ENCODE measurements at places on chromosomes 1 and 21.

DNA sequence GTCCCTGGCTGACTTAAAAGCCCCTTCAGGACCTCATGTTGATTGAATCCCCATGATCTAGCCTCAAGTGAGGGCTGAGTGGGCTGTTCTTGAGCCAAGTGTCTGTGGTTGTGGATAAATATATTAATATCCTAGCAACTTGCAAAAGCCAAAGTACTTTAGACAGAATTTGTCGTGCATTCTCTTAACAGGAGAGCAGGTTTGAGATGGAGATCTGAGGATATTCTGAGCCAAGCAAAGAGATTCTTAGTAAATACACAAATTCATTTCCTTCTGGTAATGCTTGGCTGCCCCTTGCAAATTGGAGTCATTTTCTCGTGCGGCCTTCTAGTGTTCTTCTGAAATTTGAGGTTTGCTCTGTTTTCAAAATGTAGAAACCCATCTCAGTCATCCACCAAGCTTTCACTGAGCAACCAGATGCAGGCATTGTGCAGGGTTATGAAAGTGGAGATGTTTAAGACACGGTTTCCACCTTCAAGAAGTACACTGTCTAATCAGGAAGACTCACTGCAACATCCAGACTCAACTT lies 242.1 kb upstream of the JUN start:
- DNase-seq, result peak; percentile 34

DNA sequence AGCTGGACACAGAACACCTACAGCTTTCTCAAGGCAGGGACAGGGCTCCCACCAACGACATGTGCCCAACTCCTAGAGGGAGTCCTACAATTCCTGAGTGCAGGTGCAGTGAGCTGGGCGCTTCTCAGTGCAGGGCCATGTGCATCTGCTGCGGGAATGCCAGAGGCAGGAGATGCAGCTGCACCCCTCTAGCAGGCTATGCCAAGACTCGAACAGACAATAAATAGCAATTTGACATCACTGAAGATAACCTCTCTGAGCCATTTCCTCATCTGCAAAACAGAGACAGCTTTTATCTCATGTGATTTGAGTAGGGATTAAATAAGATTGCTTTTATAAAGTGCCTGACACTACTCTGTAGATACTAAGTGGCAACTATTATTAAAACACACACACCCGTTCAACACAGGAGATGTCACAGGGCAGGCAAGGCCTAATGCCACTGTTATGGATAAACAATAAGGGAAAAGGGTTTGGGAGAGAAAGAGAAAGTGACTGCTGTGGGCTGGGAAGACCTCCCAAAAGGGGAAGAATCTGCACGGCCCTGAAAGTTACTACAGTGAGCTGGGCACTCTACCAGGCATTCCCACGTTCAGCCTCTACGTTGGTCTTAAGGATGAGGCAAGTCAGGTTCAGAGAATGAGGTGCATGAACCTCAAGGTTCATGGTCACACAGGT lies 5.7 kb downstream of the SLC9A1 start:
- DNase-seq, result no peak

- no peak for DNase-seq
Observed at GRCh38 chr1:48794816-48795215, 18.1 kb upstream of the BEND5 start.

DNA sequence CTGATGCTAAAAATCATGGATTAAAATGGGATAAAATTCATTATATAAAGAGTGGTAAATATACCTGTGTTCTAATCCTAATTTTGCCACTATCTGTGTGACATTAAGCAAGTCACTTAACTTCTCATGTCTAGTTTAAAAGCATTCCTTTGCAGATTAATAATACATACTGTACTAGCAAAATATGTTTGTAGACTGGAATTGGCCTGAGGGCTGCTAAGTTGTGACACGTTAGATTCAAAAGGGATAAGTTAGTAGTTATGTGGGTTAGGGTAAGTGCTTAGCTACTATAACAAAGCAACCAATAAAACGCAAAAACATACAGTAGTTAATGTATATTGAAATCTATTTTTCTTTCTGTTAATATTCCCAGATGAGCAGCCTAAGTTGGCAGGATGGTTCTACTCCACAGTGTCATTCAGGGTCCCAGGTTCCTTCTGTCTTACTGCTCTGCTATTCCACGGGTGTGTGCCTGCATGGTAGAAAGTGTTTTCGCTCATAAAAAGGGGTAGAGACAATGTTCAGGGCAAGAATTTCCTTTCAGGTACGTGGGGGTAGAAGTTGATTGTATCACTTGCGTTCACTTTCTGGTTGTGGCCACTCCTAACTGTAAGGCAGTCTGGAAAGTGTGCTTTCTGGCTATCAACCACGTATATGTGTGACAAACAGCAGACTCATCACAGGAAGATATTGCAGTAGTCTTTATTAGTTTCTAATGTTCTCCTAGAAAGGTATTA lies 239.8 kb downstream of the NFIA start:
- no peak for DNase-seq

- DNase-seq, result peak; percentile 78
Observed at GRCh38 chr1:40980453-40981121, 1.1 kb downstream of the CTPS1 start.

GRCh38 chr21:42159560-42160110 lies 59.3 kb upstream of the ABCG1 start:
- no peak for DNase-seq

- DNase-seq, result no peak
Observed at GRCh38 chr1:21665711-21666575, 3.2 kb downstream of the RAP1GAP start.

- no peak for DNase-seq
Observed at GRCh38 chr1:17895986-17896385, 140.9 kb downstream of the ACTL8 start.

GRCh38 chr1:59509341-59509875 lies 212.5 kb downstream of the FGGY start:
- DNase-seq, result no peak

DNA sequence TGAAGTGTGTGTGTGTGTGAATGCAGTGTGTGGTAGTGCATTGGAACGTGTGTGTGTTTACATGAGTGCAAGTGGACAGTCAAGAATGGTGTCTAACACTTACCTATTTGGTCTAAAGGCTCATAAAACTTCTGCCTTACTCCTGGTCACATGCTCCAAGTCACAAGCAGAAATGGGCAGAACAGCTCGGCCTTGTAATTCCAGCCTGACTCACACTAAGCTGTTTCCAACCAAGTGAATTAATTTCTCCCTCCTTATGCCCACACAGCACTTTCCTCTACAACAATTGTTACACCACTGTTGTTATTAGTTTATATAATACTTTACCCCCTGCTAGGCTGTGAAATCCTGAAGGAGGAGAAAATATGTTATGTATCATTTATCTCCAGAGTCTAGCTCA lies 43.8 kb downstream of the DDR2 start:
- DNase-seq, result no peak

DNA sequence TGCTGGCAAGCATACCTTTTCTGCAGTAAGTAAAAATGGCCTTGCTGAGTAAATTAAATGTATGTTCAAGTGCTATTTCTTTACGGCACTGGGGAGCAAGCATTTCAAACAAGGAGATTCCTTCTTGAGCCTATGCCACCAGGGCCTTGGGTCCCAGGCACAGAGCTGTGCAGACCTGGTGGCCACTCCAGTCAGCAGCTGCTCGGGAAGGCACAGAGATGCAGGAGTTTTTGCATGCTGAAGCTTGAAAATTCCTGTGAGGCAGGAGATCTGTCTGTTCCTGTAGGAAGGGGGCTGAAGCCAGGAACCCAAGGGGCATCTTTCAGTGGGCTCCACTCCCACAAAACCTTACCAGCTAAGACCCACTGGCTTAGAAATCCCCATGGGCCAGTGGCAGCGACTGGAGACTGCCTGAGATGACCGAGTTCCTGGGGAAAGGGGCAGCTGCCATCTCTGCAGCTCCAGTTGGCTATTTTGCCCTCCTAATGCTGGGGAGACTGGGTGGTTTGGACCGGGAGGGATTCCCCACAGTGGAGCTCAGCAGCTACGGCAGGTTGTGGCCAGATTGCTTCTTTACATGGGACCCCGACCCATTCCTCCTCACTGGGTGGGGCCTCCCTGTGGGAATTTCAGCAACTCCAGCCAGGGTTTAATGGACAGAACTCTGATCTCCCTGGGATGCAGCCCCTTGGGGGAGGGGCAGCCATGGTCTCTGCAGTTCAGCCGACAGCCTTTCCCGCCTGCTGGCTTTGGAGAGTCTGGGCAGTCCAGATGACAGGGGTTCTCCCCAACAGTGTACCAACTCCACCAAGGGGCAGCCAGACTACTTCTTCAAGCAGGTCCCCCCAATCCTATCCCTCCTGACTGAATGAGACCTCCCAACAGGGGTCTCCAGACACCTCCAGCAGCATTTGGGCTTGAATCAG lies 8.4 kb upstream of the PGBD2 start:
- DNase-seq, result no peak

GRCh38 chr1:1764876-1765470 lies 13.3 kb downstream of the NADK start:
- DNase-seq, result no peak

GRCh38 chr1:40915581-40915980 lies 53.4 kb upstream of the CITED4 start:
- DNase-seq, result no peak

- DNase-seq, result no peak
Observed at GRCh38 chr1:26031611-26032220, 10.1 kb downstream of the EXTL1 start.

- no peak for DNase-seq
Observed at GRCh38 chr1:197595304-197595904, 179.9 kb downstream of the DENND1B start.

GRCh38 chr1:215405211-215405610 lies 161.9 kb upstream of the KCTD3 start:
- DNase-seq, result no peak

- peak; percentile 52 for DNase-seq
Observed at GRCh38 chr21:14675774-14676530, 129.8 kb upstream of the SAMSN1 start.

DNA sequence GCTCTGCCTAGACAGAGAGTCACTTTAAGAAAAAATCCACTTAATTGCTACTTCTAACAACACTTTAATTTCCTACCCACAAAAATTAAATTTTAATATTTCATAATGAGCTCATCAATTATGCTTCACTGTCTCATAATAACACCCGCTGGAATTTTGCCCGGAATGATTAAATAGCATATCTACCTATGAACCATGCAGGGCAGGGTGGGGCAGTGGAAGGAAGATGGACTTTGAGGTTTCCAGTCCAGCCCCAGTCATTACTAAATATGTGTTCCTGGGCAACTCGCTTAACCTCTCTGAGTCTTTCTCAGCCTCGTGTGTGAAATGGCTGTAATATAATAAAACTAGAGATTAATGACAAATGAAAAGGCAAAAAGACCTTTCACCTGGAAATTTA lies 32.8 kb upstream of the SLC45A1 start:
- no peak for DNase-seq

- no peak for DNase-seq
Observed at GRCh38 chr1:41387667-41388091, 26.4 kb downstream of the FOXO6 start.

GRCh38 chr1:212718499-212718898 lies 18.9 kb upstream of the BATF3 start:
- peak; percentile 36 for DNase-seq

GRCh38 chr1:33367485-33368405 lies 46.8 kb upstream of the A3GALT2 start:
- DNase-seq, result peak; percentile 86

DNA sequence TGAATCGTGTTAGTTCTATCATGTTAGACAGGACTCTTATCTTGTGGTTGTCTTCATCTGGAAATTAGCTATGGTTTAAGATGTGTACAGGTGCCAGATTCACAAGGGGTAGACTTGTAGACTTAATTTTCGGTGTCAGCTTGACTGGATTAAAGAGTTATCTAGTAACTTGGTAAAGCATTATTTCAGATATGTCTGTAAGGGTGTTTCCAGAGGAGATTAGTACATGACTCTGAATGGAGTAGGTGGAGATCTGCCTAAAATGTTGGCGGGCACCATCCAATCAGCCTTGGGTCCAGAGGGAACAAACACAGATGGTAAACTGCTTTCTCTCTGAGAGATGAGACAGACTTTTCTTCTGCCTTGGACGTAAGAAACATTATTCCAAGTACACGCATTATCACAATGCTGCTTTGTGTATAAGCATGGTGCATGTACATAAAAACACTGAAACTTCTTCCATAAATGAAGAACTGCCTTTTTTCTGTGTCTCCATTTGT lies 434.6 kb downstream of the SMYD3 start:
- no peak for DNase-seq

DNA sequence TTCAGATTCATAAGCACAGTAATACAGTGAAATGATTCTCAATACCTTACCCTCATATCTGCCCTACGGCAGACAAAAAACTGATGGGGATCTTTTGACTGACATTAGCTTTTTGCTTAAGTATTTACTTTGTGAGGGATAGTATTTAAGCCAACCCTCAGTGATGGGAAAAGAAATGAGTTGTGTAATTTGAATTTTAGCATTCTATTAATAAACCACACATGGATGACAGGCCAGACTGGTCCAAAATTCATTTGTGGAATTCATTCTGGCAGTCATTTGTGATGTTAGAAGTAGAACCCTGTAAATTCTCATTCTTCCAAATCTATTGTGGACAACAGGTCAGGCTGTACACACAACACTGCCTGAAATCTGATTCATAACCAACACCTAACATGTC lies 14.9 kb downstream of the TRIM33 start:
- DNase-seq, result no peak

DNA sequence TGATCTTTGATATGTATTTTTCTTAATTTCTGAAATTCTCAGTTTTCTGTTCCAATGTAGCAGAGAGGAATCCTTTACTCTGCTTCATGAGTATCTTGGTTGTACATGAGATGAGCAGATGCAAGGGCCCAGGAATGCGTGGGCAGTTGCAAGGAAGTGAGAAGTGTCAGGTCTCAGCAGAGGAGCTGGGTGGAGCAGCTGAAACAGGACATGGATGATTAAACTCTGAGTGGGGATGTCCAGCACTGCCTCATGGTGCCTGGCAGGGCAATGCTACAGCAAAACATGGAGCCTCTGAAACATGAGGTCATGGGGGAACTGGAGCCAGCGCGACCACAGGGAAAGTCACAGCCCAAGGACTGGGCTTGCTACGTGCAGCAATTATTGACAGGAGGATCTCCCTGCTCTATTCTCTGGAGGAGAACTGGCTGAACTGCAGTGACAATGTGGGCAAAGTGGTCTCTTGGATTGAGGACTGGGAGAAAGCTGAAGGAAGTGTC lies 48.4 kb downstream of the COLGALT2 start:
- DNase-seq, result peak; percentile 47

- DNase-seq, result peak; percentile 87
Observed at GRCh38 chr1:153922076-153922971, 448 bp downstream of the GATAD2B start.

- peak; percentile 62 for DNase-seq
Observed at GRCh38 chr1:246338546-246338945, 168.5 kb downstream of the SMYD3 start.

GRCh38 chr1:204250428-204251030 lies 36.7 kb upstream of the GOLT1A start:
- no peak for DNase-seq

GRCh38 chr1:73623946-73624345 lies 574.0 kb downstream of the LRRIQ3 start:
- no peak for DNase-seq
